ENCODE measurements at places on chromosomes 12 and 14. TPM values are rescaled to one million over a fixed set of nuclear protein-coding genes. Genes with fewer than 3 reads are reported as not detected.

The LMNTD1 gene
- total RNA-seq = not detected

The PIWIL1 gene
- total RNA-seq = not detected

The DHRS2 gene
- 5.7 TPM for total RNA-seq

The GPR68 gene
- 0.12 TPM for total RNA-seq

The CDCA3 gene
- 84.0 TPM for total RNA-seq

The STON2 gene
- total RNA-seq = 0.91 TPM

The CLEC1B gene
- total RNA-seq = not detected

The NAV3 gene
- total RNA-seq = 11.0 TPM

The CPNE6 gene
- total RNA-seq = not detected

The RAPGEF3 gene
- 0.72 TPM for total RNA-seq
